ENCODE measurements at places on chromosomes 3 and 15.

- peak; percentile 39 for DNase-seq
These were observed 28.3 kb downstream of the MASP1 start for GRCh38 chr3:187263270-187263669.

GRCh38 chr3:55571913-55572312 is 84.8 kb upstream of the WNT5A start:
- DNase-seq, result no peak

GRCh38 chr3:29701326-29701983 is 420.6 kb downstream of the RBMS3 start:
- no peak for DNase-seq

DNA sequence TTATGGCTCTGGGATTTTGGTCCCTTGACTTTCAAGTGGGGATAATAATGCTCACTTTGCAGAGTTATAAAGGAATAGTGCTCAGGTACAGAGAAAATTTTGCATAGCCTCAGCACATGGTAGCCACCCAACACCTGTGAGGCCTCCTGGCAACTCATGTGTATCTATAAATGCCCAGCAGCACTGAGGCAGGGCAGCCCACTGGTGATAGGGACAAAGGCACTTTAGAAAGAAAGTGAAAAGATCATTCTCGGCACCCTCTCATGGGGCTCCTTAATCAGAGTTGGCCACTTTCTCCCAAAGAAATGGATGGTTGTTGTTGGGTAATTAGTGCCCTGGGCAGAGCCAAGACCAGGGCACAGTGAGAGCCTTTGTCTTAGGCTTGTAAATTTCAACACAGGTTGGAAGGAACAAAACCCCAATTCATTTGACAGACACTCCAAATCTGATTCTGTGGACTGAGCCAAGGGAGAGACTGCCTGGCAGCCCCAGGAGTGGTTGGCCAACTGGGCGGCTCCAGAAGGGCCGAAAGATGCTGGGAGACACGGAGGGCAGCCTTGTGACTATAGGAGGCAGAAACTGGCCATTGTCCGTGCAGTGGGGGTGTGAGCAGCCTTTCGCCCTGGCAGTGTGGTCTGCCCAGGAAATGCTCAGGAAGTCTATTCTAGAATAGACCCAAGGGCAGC is 213.2 kb upstream of the RGMA start:
- DNase-seq, result no peak

GRCh38 chr15:78446551-78446950 is 8.5 kb downstream of the IREB2 start:
- DNase-seq, result no peak

DNA sequence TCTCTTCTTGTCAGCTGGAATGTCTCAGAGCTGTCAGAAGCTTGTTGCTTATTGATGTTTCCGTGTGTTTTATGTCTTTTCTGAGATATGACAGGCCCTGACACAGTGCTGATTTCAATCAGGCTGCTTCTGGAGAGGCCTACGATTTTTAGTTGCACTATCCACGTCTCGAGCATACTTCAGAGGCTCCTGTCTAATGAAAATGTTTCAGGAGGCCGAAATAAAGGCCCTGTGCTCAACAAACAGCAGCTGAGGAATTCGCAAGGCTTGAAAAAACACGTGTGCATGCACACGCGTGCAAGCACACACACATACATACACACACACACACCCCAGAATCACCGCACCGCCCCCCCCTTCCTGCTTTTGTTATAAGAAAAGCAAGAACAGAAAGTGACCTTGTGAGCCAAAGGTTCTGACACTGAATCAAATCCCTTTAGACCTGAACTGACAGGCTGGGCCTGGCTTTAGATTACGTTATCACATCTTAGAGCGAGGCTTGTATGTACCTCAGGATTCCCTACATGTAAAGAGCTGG is 296.6 kb downstream of the NR2F2 start:
- DNase-seq, result no peak

DNA sequence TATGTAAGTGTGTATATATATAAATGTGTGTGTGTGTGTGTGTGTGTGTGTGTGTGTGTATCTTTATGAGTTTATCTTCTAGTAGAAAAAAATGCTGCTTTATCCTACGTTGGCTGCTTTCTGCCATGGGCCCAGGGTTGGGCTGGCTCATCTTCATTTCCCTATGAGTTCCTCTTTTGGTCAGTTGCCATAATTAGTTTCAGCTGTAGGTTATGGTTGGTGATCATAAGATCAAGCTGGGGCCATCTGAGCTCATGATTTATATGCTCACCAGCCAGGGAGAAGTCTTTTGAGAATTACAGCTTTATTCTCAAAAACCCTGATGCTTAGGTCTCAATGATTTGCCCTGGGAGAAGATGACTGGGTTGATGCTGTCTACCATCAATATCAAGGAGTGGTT is 775.8 kb upstream of the ARPP21 start:
- DNase-seq, result no peak

- no peak for DNase-seq
These were observed 280.5 kb downstream of the GAP43 start for GRCh38 chr3:115903843-115904242.

GRCh38 chr3:181717549-181718171 is 5.9 kb downstream of the SOX2 start:
- DNase-seq, result no peak

- no peak for DNase-seq
These were observed 50.9 kb downstream of the CEP152 start for GRCh38 chr15:48759921-48760320.

DNA sequence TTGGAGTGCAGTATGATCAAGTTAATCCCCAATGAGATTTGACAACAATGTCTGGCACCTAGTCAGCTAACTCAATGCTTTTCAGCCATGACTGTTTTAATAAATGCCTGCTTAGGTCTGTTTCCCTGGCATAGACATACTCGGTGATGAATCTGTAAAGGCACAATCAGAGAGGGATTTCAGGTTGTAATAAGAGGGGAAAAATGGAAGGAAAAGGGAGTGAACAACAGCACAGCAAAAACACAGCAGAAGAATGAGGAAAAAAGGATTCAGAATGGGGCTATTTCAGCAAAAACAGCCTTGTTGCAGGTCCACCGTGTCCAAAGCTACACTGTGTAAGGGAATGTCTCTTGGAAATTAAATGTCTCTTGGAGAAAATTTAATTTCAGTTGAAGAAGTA is 19.3 kb upstream of the CHD2 start:
- DNase-seq, result no peak

- no peak for DNase-seq
These were observed 170.3 kb upstream of the CGNL1 start for GRCh38 chr15:57205996-57206395.

- DNase-seq, result no peak
These were observed 40.3 kb downstream of the KCNAB1 start for GRCh38 chr3:156160647-156161046.

GRCh38 chr3:98887684-98888083 is 13.8 kb downstream of the DCBLD2 start:
- no peak for DNase-seq

DNA sequence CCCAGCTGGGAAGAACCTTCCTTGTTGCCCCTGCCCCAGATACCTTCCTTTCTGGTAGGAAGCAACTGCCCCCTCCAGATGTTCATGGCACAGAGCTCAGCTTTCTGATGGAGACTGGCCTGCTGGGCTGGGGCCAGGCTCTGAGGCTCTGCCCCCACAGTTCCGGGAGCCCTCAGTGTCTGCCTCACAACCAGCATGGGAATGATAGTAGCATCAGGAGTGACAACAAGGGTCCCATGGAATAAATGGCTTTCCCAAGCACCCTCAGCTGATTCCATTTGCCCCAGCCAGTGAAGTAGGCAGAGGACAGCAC is 65.6 kb upstream of the IQSEC1 start:
- DNase-seq, result no peak

- peak; percentile 23 for DNase-seq
These were observed 503 bp downstream of the HLTF start for GRCh38 chr3:149085828-149086231.

- DNase-seq, result no peak
These were observed 111.0 kb upstream of the TRPM1 start for GRCh38 chr15:31212326-31213080.

- DNase-seq, result no peak
These were observed 999 bp downstream of the INSYN1 start for GRCh38 chr15:73751899-73752805.

DNA sequence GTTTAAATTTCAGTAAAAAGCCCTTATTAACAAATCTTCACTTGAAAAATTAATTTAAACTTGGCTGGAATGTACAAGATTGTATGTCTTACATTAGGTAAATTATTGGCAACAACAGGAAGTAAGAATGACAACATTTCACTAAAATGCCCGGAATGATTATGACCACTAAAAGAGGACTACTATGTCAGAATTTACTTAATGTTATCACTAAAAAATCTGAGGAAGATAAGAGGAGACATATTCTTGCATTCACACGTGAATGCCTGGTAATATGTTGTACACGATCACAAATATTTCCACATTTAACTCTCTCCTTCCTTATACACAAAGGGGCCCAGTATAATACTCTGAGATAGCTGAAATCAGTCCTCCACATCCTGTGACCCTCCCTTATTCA is 29.7 kb downstream of the VGLL3 start:
- DNase-seq, result no peak

- DNase-seq, result no peak
These were observed 36.5 kb downstream of the ATP13A3 start for GRCh38 chr3:194450341-194450740.

DNA sequence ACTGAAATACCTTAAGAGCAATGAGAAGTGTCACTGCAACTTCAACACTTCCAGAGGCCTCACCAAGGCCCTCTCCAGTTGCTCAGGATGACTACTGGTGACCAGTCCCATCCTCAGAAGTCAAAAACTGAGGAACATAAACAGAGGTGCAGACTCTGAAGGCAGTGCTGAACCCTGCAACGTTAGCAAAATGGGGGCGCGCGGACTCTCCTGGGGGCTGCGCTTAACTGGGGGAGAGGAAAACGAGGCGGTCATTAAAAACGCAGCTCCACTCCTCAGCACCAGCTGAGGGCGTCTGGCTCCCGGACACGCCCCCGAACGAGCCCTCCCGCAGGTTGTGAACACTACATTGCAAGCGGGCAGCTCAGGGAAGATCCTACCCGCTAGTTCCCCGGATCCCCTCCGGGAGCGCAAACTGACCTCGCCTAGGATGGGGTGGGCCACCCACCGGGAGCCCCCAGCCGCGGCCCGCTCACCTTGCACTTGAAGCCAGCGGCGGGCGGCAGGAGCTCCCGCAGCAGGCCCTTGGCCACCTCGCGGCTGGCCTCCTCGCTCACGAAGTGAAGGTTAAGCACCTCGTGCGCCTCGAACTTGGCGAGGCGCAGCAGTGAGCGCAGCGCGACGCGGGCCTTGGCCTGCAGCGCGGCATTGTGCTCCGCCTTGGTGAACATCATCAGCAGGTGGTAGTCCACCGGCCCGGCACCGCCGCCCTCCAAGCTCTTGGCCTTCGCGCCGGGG is 711 bp downstream of the XXYLT1 start:
- no peak for DNase-seq

- no peak for DNase-seq
These were observed 24.4 kb downstream of the SEC61A1 start for GRCh38 chr3:128076483-128077201.

DNA sequence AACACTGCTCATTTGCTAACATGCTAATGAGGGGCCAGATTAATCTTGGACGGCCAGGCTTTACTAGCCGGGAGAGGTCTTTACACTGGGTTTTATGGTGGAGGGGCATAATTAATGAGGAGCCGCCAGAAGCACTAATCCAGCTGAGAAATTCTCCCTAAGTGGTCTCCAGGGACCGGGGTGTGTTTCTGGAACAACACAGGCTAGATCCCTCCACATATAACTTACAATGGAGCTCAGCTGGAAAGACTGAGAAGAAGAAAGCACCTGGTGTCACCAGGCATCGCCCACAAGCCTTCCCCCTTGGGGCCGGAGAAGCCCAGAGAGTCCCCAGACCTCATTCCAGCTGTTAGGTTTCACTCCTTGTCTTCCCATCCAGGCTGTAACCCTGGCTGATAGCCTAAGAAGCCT is 127.5 kb downstream of the MEGF11 start:
- DNase-seq, result no peak

DNA sequence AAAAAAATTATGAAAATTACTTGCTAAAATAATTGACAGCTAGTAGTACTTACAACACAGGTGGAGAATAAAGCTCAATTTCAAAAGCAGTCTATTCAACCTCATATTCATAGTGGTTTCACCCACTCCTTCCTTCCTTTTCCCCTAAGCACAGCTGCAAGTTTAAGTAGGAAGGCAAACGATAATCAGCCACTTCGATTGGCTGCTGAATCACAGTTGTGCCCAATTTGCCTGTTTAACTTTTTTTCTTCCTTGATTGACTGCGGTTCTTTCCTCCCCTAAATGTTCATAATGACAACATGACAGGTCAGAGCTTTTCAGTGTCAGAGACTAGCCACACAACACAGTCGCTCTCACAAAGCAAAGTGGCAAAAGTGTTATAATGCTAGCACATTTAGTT is 468.0 kb upstream of the GBE1 start:
- DNase-seq, result no peak

GRCh38 chr3:190722181-190722905 is 140.2 kb downstream of the GMNC start:
- DNase-seq, result no peak

DNA sequence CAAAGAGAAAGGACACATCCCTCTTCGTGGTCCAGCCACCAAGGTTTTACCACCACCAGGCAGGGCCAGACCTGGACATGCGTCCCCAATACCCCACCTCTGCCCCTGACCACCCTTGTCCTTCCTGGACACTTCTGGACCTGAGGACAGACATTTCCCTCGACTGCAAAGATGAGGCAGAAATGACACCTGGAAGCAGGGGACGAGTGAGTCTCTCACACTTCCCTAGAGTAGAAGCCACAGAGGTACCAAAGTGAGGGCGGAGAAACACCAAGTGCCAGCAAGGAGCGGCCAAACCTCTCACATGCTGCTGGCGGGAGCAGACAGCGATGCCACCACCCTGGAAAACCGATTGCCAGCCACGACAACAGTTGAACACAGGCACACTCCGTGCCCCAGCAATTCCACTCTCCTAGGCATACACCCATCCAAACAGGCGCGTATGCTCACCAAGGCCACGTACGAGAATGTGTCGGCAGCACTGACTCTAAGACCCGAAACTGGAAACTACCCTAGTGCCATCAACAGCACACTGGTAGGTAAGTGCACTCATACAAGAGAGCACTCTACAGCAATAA is 207.0 kb upstream of the NSMCE3 start:
- no peak for DNase-seq

DNA sequence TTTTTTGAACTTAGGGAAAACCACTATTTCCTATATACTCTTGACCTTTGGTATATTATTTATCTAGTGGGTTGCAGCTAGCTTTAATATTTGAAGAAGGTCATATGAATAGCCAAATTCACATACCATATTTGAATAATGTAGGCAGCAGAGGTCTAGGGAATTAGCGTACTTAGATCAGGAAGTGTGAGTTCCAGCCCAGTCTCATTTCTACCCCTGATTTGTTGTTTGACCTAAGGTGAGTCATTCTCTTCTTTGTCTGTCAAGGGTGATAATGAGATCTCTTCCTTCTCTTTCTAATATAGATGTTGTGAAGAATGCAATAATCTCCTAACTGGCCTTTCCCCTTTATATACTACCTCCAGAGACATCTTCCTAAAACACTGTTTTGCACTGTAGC is 36.6 kb upstream of the ZPLD1 start:
- DNase-seq, result no peak
